ENCODE measurements at places on chromosomes 6 and 20.

DNA sequence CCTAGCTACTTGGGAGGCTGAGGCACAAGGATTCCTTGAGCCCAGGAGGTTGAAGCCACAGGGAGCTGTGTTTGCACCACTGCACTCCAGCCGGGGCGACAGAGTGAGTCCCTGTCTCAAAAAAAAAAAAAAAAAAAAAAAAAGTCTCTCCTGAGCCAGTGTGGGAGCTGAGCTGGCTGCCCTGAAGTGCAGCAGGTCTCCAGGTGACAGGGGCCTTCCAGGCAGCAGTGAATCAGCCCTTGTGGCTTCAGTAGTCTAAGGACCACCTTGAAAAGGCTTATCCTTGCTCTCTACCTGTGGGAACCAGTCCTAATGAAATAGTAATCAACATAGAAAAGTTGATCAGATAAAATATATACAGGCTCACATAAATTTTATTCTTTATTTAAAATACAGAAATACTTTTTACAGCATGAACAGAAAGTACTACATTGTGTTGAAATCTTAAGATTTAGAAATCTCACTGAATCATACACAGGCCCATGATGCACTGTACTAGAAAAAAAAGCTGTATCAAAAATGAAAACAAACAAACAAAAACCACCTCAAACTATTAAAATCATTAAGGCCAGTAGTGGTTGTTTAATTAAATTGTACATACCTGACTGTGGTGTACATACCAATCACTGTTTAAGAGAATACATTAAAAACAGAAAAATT lies 128.9 kb downstream of the SCML4 start:
- no peak for DNase-seq

- DNase-seq = no peak
These were observed 91.0 kb downstream of the YTHDF1 start for GRCh38 chr20:63124782-63125580.

- no peak for DNase-seq
These were observed 86.8 kb downstream of the ZFP64 start for GRCh38 chr20:52104546-52105441.

DNA sequence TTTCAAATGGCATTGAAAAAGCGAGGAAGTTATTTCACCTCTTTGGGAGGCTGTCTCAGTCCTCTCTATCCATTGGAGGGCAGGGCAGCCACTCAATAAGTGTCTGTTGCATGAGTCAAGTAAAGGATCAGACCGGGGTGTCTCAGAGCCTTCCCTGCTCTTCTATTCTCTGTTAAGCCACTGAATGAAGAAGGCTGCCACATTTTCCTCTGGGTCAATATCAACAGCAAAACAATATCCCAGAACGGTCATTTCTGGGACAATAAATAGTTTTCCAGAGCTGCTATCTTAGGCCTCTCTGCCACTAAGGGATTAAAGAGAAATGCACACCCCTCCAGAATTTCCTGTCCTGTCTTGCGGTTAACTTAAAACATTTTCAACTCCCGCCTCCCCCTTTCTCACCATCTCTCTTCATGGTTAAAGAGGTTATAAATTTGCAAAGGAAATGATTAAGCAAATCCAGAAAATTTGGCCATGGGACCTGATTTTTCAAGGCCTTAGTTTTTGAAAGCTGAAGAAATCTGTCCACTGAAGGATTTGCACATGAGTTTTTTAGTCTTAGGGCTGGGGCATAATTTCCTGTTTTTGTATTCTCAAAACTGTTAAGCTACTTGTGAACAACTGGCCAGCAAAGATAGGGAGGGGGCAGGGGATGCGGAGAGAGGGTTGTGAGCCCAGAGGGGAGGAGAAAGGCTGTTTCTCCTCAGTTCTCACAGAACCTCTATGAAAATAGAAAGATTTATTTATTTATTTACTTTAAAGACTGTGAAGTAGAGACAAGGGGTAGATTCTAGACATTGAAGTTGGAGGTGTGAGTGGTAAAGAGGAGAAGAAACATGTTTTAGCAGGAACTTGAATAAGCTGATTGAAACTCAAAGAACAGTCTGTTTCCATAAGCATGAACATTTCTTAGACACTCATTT lies 135.7 kb downstream of the BCAS1 start:
- no peak for DNase-seq

GRCh38 chr20:38751360-38751976 lies 3.2 kb downstream of the ACTR5 start:
- no peak for DNase-seq

DNA sequence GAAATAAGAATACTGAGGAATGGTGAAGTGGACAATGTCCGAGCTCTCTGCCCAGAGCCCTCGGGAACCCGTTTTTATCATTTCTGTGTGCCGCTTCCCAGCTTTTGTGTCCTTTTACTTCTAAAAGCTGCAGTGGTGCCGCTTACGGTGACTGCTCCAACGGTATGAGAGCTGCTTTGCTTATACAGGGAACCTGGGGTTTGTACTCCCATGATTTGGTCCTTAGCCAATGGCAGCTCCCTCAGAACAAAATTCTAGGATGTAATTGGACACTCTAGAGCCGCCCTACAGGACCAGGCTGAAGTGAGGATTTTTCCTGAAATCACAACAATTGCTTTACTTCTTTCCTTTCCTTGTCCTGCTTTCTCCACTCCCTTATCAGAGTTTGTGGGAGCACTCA lies 24.2 kb upstream of the PCSK2 start:
- DNase-seq = no peak
